ENCODE measurements at places on chromosomes 3 and 15.

DNA sequence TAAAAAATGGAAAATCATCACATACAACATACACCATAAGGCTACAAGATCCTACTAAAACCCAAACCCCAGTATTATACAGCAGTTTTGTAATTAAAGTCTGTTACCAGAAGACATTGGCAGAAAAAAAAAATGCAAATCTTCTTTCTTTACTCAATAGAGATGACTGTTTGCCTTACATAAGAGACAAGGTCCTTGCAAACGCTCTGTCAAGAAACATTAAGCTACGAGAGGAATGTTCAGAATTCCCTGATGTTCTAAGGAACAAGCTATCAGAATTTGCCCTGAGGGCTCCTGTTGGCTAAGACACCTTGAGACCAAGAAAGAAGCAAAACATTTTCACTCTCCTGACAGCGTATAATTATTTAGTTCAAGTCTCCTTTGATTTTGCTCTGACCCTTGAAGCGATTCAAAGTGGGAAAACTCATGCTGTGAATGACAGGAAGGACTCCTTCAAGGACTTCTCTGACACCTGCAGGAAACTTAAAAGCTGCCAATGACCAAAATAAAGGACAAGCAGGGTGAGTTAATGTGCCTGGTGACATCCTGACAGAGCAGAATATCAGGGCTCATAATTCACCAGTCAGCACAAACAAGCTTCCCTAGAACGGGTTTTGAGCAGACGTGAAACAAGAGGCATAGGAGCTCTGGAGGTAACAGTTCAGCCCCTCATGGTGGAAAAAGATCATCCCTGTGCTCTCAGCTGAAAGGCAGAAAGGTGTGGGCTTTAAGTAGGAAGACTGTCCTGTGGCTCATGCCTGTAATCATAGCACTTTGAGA lies 2.5 kb downstream of the SCAMP2 start:
- DNase-seq: no peak

DNA sequence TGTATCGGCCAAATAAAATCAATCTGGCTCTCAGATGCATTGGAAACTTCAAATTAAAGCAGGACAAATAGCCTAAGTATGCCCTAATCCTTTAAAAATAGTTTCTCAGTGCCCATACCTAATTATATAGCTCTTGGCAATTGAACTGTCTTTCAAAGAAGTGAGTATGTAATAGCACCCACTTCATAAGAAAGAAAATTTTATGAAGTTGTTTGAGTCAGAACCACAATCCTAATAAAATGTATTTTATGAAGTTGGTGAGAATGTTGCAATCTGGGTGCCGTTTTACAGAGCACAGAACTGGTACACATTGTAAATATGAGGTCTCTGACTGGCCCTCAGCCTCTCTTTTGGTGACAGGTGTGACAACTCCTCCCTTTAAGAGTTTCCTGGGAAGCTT lies 45.4 kb downstream of the EPHB1 start:
- DNase-seq: no peak

DNA sequence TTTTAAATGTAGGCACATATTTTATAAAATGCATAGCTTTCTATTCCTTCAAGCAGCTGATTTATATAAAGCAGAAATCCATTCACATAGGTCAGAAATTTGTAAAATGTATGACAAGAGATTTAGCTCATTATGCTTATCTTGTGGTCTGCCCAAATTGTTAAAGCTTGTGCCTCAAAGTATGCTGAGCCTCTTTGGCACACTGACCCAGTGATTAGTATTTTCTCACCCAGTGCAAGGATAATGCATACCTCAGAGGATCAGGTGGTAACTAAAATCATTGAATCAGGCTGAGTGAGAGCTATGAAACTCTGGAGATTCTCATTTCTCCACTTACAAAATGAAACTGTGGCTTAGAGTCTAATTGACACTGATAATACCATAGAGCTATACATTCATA lies 533.3 kb downstream of the FGF12 start:
- DNase-seq: no peak

DNA sequence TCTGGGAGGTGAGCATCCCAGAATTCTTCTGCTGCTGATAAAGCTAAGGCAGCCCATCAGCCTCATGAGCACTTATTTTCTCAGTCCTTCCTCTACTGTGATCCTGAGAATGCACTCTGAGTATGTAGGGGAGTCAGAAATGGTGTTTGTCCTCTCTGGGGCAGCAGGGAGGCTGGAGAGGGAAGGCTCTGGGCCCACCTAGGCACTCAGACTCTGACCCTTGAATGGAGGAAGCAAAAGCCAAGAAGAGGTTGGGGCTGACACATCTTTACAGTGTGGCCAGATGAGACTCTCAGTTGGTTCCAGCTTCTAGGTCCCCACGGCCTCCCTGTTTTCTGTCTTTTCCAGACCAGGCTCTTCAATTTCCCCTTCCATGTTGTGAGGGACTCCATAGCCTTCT lies 36.1 kb upstream of the BLM start:
- no peak for DNase-seq

GRCh38 chr3:185532901-185533300 lies 19.5 kb downstream of the LIPH start:
- no peak for DNase-seq

GRCh38 chr3:184295771-184296170 lies 3.3 kb upstream of the PSMD2 start:
- no peak for DNase-seq

- DNase-seq: no peak
These were observed 39.5 kb upstream of the NSMCE3 start for GRCh38 chr15:29309139-29309538.

DNA sequence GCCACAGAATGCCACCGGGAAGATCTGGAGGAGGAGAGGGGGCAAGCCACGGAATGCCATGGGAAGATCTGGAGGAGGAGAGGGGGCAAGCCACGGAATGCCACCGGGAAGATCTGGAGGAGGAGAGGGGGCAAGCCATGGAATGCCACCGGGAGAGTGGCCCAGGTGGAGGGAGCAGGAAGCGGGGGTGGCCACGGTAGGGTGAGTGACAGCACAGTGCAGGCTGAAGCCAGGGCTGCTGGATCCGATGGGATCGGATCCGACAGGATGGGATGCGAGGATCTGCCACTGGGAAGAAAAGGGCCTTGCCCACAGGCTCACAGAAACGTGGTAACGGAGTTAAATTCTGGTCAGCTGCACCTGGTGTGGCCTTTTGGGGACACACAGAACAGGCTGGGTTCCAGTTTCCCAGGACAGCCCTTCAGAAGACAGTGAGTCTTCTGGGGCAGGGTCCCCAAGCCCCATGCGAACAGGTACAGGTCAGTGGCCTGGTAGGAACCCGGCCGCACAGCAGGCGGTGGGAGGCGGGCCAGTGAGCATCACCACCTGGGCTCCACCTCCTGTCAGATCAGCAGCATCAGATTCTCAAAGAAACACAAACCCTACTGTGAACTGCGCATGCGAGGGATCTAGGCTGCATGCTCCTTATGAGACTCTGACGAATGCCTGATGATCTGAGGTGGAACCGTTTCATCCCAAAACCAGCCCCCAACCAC lies 58.8 kb downstream of the XXYLT1 start:
- no peak for DNase-seq

GRCh38 chr15:86101818-86102217 lies 22.1 kb downstream of the AGBL1 start:
- DNase-seq: no peak

DNA sequence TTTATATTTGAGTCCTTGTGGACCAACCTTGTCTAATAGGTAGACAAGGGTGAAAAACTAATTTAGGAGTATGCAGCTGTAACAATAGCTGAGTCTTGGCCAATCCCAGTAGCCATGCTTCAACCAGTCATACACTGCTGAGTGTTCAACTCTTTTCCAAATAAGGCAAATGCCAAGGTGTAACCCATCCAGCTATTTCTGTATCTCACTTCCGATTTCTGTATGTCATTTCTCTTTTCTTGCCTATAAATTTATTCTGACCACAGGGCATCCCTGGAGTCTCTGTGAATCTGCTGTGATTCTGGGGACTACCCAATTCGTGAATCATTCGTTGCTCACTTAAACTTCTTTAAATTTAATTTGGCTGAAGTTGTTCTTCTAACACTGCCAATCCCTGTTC lies 93.2 kb downstream of the MAGI1 start:
- no peak for DNase-seq

- no peak for DNase-seq
These were observed 196.6 kb downstream of the EBLN2 start for GRCh38 chr3:73258057-73258456.

DNA sequence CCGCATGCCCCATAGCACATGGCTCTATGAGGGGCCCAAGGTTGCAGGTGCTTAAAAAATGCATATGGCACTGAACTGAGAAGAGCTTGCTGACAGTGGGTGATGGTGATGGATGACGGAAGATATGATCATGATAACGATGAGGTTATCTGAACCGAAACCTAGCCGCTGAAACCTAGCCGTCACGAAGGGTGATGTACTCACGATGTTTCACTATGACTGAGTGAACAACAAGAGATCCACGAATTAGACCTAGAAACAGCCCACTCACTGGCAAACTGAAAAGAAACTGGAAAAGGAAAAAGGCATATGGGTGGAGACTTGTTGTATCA lies 57.6 kb upstream of the BCL6 start:
- DNase-seq: peak; percentile 60

- no peak for DNase-seq
These were observed 180.0 kb upstream of the TGFBR2 start for GRCh38 chr3:30426293-30426993.

GRCh38 chr3:194206320-194206719 lies 70.4 kb downstream of the HES1 start:
- DNase-seq: no peak

GRCh38 chr3:13518516-13518953 lies 30.4 kb upstream of the FBLN2 start:
- DNase-seq: no peak

DNA sequence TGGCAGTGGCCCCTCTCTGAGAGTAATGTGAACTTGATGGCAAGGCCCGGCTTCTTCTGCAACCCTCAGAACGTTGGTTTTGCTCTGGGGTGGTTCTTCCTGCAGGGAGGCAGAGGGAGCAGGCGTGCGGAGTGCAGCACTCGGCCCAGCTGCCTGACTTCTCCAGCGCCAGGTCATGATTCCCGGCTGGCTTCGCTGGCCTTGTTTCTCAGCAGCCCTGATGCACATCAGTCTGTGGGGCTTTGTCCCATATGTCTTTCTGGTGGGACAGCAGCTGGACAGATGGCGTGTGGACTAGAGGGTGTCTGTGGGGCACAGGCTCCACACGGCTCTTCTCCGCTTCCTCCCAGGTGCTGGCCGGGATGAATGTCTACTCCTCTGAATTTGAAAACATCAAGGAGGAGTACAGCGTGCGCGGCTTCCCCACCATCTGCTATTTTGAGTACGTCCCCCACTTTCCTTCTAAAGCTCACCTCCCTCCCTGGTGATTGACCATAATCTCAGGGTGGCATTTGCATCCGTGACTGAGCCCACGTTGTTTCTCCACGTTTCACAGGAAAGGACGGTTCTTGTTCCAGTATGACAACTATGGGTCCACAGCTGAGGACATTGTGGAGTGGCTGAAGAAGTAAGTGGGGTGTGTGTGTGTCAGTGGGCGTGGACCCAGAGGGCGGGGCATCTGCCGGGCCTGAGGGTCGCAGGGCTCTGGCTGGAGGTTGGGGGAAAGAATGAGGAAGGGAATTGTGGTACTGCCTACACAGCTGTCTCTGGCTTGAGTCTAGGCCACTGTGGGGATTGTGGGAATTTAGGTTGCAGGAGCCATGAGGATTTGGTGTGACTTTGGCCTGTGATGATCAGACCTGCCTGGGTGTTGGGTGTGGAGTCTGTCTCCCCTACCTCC lies 57.1 kb downstream of the PDIA5 start:
- DNase-seq: no peak

DNA sequence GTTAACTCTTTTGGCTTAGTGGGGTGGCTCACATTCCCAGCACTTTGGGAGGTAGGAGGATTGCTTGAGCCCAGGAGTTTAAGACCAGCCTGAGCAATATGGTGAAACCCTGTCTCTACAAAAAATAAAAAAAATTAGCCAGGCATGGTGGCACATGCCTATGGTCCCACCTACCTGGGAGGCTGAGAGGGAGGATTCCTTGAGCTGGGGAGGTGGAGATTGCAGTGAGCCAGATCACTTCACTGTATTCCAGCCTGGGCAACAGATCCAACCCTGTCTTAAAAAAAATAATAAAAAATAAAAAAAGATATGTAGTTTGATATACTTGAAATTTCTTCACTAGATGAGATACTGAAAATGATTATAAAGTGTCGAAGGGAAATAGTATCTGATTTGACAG lies 178.8 kb downstream of the TCF12 start:
- no peak for DNase-seq

DNA sequence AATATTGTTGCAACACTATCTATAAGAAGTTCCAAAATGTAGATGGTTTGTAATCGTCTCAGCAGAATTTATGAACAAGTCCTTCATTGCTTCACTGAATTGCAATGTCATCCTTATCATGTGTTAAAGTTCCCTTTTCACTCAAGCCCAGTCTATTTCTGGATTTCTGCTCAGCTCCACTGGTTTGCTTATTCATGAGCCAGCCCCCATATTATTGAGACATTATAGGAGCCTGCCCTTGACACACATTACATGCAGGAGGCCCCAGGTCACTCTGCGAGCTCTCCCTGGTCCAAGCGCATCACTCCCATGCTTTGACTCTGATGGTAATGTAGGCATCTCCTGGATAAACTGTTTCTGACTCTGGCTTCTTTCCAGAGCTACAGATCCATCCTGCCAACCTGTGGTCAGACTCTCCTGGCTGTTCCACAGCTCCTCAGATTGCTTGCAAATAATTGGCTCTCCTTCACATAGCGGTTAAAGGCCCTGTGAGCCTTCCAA lies 56.9 kb downstream of the ABTB1 start:
- DNase-seq: no peak

- no peak for DNase-seq
These were observed 28.4 kb downstream of the MAGI1 start for GRCh38 chr3:66010348-66010738.

DNA sequence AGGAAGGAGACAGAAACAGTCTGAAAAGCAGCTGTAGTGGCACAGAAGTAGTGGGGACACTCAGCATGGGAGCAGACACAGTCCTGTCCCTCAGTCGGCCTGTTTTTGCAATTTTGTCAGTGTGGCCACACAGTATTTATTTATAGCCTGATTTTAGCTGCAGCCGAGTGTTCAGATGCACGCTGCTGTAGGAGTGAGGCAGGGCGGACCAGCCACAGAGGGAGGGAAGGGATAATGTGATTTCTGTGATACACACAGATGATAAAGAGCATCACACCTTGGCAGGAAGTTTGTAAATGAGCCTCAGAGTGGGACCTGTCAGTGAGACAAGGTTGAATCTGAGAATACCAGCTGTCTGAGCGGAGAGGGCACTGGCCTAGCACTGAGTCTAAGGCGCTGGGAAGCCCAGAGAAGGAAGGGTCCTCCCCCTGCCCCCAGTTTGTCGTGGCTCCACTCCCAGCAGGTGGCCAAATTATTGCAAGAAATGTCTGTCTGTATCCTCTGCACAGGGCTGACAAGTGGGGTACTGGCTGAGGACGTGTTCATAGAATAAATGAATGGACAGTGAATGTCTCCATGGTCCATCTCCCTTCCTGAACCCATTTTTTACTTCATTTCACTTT lies 3.8 kb downstream of the PSTPIP1 start:
- DNase-seq: no peak

DNA sequence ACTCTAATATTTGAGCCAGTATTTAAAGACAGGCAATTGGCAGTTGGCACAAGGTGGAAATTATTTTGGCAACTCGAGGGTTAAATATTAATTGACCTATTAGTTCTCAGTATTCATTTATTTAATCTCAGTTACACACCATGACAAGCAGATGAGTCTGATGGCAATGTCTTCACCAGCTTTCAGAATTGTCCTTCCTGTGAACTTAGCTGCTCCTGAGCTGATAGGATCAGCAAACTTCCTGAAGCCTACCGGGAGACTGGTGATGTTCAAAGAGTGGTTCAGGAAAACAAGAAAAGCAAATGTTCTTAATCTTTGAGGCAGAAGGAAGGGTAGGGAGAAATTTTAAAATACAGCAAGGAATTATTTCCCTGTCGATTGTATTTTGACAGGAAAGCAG lies 522.2 kb downstream of the SOX2 start:
- DNase-seq: no peak

Data from activated naive CD4-positive, alpha-beta T cell treated with anti-CD3 and anti-CD28 coated beads, Interleukin-2, amount 50 U/mL, for 16 hours (primary cell).